ENCODE measurements at places on chromosomes 4 and X.

- no peak for DNase-seq
Measured at GRCh38 chr4:10722957-10723356, 38.4 kb upstream of the CLNK start.

DNA sequence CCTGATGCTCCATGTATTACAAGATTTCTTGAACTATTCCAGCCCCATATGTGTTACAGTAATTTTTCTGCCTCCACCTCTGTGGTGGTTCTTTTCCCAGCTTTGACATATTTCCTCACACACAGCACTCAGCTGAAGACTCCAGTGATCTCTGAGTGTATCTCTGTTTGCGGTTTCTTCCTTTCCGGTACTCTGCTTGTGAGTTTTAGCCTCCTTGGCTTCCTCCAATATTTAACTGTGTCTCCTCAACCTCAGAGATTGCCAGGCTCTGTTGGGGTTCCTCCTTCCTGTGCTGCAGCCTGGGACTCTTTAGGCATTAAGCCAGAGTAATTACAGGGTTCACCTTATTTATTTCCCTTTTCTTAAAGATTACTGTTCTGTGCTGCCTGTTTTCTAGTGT lies 73.2 kb downstream of the NFKB1 start:
- no peak for DNase-seq

- no peak for DNase-seq
Measured at GRCh38 chrX:24561121-24561520, 86.0 kb downstream of the PCYT1B start.

GRCh38 chr4:71495454-71495853 lies 156.6 kb downstream of the SLC4A4 start:
- DNase-seq, result no peak

- DNase-seq, result no peak
Measured at GRCh38 chr4:93066749-93067148, 761.8 kb upstream of the ATOH1 start.

DNA sequence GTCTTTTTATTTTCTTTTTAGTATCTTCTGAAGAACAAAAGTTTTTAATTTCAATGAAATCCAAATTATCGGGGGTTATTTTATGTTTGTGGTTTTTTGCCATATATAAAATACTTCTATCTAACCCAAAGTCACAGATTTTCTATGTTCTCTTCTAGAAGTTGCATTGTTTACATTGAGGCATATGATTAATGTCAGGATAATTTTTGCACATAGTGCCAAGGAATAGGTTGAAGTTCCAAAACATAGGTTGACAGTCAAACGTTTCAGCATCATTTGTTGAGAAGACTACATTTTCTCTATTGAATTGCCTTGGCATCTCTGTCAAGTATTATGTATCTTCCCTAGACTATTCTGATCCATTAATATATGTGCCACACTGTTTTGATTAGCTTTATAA lies 64.5 kb downstream of the ANKRD17 start:
- DNase-seq, result no peak

- DNase-seq, result no peak
Measured at GRCh38 chrX:38102875-38103274, 96.5 kb downstream of the SYTL5 start.

DNA sequence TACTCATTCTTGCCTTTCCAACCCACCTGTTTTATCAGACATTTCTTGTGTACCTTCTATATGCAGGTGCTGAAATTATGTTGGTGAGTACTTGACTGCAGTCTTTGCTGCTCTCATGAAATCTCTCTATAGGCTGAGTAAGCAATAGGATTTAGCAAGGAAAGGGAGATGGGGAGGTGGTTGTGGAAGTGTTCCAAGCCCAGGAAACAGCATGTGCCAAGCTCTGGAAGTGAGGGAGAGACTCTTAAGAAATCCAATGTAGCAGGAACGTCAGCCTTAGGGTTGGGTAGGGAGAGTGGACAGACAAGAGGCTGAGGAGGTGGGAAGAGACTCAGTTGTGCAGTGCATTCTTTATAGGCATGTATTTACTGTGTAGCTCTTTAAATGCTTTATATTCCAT lies 5.6 kb downstream of the SEPTIN11 start:
- no peak for DNase-seq

GRCh38 chrX:68732906-68733493 lies 85.5 kb downstream of the STARD8 start:
- peak; percentile 27 for DNase-seq

- no peak for DNase-seq
Measured at GRCh38 chrX:123223409-123223808, 39.3 kb downstream of the GRIA3 start.

- DNase-seq, result no peak
Measured at GRCh38 chr4:80016506-80016905, 56.5 kb downstream of the ANTXR2 start.

GRCh38 chr4:96016634-96017299 lies 176.9 kb downstream of the PDHA2 start:
- DNase-seq, result no peak

DNA sequence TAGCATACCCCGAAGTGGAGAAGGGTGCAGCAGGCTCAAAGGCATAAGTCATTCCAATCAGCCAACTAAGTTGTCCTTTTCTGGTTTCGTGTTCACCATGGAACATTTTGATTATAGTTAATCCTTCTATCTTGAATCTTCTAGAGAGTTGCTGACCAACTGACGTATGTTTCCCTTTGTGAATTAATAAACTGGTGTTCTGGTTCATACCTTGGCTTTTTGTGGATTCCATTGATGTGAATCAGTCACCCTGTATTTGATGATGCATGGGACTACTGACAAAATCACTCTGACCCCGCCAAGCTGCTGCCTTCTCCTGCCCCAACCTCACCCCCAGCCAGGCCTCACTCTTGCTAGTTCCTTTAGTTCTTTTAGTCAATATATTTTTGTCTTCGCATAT lies 32.7 kb downstream of the F9 start:
- DNase-seq, result no peak

- no peak for DNase-seq
Measured at GRCh38 chr4:174047363-174047762, 236.1 kb downstream of the FBXO8 start.

- no peak for DNase-seq
Measured at GRCh38 chrX:45668686-45669443, 468.2 kb upstream of the DIPK2B start.

DNA sequence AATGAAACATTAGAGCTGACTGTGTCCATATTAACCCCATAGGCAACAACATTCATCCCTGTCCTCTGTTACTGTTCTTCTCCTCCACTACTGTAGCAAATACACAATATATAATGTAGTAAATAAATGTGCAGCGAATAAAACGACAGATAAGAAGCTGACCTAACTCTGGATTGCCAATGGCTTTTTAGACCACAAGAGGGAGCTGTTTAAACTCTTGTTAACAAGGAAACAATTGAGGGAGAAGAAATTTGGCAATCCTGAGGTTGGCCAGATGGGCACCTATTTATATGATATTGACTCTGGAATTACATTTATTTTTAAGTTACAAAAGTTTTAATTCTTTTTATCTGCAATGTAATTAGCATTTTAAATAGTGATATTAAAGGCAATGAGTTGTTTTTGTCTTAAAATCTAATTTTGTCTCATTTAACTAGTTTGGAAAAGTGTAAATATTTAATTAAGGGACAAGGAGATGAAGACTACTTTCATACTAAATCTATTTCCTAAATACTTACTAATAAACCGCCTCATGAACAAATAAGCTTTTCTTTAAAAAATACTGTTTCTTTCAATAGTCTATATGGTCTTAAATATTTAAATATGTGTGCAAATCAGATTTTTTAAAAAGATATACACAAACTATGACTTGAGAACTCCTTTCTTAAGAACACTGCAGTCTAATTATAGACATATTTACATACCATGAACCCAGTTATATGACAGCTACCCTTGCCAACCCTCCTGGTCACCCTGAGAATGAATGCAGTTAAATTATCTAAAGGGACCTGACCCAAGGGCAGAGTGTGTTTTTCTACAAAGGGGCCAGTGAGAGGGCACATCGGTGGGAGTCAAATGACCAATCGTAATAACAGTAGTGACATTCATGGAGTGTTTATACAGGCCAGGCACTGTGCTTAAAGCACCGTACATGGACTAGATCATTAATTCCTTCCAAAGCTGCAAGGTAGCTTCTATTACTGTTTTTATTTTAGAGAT lies 52.9 kb upstream of the HPF1 start:
- no peak for DNase-seq

- no peak for DNase-seq
Measured at GRCh38 chr4:4633431-4633830, 91.6 kb upstream of the STX18 start.

DNA sequence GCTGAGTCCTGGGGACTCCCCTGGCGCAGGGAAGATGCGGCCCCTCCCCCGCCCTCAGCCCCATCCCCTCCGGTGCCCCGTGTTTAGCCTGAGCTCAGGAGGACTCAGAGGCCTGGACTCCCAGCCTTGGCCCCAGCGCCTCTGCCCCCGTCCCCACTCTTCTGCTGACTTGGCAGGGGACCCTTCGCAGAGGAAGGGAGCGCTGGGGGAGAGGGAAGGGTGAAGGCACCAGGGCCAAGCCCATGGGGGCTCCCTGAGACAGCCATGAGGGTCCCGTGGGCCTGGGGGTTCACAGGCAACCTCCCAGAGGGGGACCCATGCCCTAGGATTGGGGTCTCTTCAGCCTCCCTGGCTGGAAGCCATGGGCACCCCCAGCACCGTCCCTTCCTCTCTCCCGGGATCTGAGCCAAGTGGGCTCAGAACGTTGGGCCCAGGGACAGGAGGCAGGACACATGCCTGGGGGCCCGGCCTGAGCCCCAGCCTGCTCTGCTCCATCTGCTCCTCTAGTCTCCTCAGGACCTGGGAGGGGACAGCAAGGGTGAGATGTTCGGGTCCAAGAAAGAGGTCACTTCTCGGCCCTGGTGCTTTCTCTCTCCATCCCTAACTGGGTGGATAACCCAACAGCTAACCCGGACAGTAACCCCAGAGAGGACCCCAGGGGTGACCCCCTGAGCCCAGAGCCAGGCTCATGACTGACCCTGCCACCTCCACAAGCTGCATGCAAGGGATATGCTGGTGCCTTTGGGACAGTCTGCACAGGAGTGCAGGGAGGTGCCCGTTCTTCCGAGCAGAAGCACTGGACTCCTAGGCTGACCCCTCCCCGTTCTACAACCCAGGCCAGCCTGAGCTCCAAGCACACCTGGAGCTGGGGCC lies 1.5 kb upstream of the CPLX1 start:
- no peak for DNase-seq

DNA sequence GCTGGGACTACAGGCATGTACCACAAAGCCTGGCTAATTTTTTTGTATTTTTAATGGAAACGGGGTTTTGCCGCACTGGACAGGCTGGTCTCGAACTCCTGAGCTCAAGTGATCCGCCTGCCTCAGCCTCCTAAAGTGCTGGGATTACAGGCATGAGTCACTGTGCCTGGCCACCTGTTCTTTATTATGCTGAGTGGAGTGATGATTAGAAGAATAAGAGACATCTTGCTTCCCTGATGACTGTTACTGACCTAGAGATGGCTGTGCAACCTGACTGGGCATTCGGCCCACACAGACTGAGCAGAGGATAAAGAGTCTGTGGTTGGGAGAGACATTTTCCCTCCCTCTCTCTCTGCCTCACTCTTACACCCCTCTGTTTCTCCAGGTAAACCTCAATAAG lies 56.7 kb downstream of the SPINK2 start:
- no peak for DNase-seq

DNA sequence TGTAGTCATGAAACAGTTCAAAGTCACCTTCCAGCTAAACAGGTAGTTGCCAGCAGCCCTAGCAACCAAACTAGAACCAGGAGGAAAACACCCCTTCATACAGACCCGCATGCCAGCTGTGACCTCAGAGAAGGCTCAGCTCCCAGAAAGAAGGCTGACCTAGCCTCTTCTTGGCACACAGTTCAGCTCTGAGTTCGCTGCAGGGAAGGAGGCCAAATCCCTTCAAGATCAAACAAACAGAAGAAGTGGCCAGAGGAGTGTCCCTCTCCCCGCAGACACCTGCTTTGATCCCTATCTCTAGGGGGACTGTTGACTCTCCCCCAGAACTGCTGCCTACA lies 56.0 kb downstream of the HADH start:
- DNase-seq, result no peak

- DNase-seq, result no peak
Measured at GRCh38 chrX:18938710-18939109, 45.2 kb downstream of the PHKA2 start.

DNA sequence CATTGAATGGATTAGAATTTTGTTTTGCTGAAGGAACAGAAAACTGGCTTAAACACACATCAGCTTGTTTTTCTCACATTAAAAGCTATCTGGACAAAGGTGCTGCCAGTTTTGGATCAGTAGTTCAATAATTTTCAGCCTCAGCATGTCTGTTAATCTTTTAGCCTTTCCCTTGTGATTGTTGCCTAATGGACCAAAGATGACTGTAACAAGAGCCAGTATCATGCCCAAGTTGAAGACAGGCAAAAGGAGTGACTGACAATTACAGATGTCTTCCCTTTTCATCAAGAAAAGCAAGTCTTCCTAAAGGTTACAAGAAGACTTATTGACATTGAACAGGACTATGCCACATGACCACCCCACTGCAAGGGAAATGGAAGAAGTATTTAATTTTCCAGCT lies 419.7 kb downstream of the MAPK10 start:
- no peak for DNase-seq

- DNase-seq, result no peak
Measured at GRCh38 chrX:153440556-153441135, 5.2 kb downstream of the TREX2 start.

- DNase-seq, result no peak
Measured at GRCh38 chr4:8171266-8171665, 12.7 kb upstream of the ABLIM2 start.

GRCh38 chr4:155889946-155890345 lies 13.6 kb upstream of the TDO2 start:
- DNase-seq, result no peak

- DNase-seq, result no peak
Measured at GRCh38 chrX:5718651-5719050, 510.0 kb downstream of the NLGN4X start.

- DNase-seq, result no peak
Measured at GRCh38 chr4:102819588-102820365, 7.6 kb downstream of the UBE2D3 start.

- DNase-seq, result no peak
Measured at GRCh38 chrX:110448459-110448858, 89.8 kb downstream of the RTL9 start.

GRCh38 chr4:6472387-6473263 lies at the start of gene PPP2R2C:
PPP2R2C (minus strand) TSS chr4:6472614; CDS start chr4:6472229, 385 bp downstream.
- no peak for DNase-seq

DNA sequence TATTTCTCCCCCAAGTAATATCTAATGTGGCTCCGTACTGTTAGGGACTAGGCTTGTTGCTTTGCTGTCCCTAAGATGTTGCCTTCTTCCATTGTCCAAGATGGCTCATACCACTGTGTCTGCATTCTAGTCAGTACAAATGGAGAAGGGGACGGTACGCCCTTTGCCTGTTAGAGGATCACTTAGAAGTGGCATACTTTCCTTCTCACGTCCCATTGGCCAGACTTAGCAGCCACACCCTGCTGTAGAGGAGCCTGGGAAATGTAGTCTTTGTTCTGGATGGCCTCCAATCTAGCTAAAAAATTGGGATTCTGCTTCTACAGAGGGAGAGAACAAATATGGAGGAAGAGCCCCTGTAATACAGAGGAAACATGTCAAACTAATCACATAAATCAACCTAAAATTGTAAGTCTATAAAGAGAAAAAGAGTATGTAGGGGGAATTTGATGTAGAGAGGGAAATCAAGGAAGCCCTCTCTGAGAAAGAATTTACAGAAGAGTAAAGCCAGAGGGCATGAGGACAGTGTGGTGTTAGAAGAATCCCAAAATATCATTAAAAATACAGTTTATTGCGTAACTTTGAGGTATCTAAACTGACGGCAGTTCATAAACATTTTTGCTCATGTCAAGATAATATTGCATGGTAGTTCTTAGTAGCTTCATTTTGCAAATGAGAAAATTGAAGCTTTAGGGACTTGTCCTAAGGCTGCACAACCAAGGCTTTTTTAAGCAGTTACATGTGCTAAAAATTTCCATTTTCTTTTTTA lies 15.1 kb downstream of the PRIMPOL start:
- DNase-seq, result no peak
